ENCODE measurements at places on chromosomes 11 and 22.

GRCh38 chr11:19076744-19077589, 16.4 kb upstream of the MRGPRX2 start:
- no peak overlapping the region for H3K27ac ChIP-seq
- peaks cover 2% of the 10 kb centered on the region for H3K4me1 ChIP-seq
- no peak for DNase-seq
- no peaks in the 10 kb centered on the region for H3K27me3 ChIP-seq
- no peak overlapping the region for H3K4me3 ChIP-seq

- H3K27me3 ChIP-seq: no peaks in the 10 kb centered on the region
- no peak for DNase-seq
- peaks cover 6% of the 10 kb centered on the region for H3K36me3 ChIP-seq
- H3K4me1 ChIP-seq: peaks cover 5% of the 10 kb centered on the region
Measured at GRCh38 chr11:10878408-10879214, 20.8 kb upstream of the ZBED5 start.

DNA sequence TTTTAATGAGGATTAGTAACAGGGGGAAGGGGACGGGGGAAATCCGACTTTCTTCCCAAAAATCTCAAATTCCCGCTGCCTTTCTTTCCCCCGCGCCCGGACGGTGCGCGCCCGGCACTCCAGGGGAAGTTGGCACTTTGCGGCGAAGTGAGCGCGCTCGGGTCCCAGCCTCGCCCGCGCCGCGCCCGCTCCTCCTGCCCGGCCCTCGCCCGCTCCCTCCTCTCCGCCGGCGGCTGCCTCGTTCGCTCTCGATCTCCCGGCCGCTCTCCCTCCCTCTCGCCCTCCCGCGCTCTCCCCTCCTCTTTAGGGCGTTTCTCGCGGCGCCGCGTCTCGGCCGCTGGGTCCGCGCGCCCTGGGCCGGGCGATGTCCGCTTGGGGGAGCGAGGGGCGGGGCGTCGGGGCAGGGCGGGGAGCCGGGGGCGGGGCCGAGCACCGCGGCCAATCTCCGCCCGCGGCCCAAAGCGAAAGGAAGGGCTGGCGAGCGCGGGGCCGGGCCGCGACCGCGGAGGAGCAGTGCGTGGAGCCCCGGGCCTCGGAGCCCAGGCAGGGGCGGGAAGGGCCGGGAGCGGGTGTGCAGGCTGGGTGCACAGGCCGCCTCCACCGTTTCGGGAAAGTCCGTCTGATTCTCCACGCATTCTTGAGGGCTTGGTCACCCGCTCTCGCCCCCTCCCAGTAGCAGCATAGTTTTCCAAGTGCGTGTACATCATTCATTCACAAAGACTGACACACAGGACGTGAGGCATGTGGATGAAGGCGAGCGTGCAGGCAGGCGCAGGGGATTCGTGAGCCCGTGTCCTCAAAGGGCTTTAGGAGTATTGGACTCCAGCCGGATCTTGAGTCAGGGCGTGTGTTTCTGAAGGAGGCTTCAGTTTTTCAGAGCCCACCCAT, 65.1 kb downstream of the ETS1 start:
- H3K4me3 ChIP-seq: peak overlapping the region; percentile 98
- H3K4me1 ChIP-seq: peaks cover 75% of the 10 kb centered on the region
- peak; percentile 96 for DNase-seq

- H3K27ac ChIP-seq: no peak overlapping the region
- no peaks in the 10 kb centered on the region for H3K36me3 ChIP-seq
- H3K4me3 ChIP-seq: no peak overlapping the region
- H3K4me1 ChIP-seq: no peaks in the 10 kb centered on the region
- no peaks in the 10 kb centered on the region for H3K27me3 ChIP-seq
- no peak for DNase-seq
Measured at GRCh38 chr22:34429314-34429713, 509.0 kb upstream of the LARGE1 start.

GRCh38 chr22:49983148-49984042, 22.8 kb downstream of the PIM3 start:
- peaks cover 28% of the 10 kb centered on the region for H3K36me3 ChIP-seq
- no peak overlapping the region for H3K27ac ChIP-seq
- H3K4me1 ChIP-seq: peaks cover 7% of the 10 kb centered on the region
- no peak overlapping the region for H3K4me3 ChIP-seq
- H3K27me3 ChIP-seq: peaks cover 29% of the 10 kb centered on the region

DNA sequence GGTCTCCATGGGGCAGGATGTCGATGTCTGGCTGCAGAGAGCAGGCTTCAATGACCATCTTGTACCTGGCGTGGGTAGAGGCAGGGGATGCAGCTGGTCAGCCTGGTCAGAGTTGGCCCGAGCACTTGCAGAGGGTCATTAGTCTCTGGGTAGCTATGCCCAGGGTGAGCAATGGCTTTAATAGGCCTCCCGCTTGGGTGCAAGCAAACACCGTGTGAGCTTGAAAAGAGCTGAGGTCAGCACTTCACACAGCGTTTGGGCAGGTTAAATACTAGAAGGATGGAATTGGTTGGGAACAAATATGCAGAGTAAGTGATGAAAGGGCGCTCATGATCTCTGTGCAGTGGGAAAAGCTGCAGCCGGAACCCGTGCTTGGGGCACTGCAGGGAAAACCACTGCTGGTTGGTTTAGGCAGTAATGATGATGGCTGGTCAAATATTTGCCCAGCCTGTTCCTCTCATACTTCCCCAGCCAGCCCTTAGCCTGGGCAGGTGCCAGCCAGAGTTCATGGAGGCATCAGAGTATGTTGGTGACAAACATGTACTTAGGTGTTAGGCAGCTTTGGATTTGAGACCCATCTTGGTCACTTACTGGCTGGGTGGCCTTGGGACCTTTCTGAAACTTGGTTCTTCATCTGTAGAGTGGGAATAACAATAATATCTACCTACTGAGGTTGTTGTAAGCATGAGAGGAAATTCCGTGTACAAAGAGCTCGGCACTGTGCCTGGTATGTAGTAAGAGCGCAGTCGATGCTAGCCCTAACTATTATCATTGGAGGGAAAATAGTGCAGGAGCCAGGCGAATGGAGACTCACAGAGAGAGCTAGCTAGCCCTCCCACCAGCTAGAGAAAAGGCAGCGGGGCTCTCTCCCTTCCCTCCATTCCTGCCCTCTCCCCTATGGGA, 25.2 kb upstream of the KCNJ11 start:
- H3K4me3 ChIP-seq: no peak overlapping the region
- no peak for DNase-seq
- peaks cover 27% of the 10 kb centered on the region for H3K27me3 ChIP-seq
- H3K27ac ChIP-seq: no peak overlapping the region
- no peaks in the 10 kb centered on the region for H3K36me3 ChIP-seq
- no peaks in the 10 kb centered on the region for H3K4me1 ChIP-seq

GRCh38 chr11:84740050-84740449, 887.1 kb downstream of the DLG2 start:
- no peak for DNase-seq
- no peak overlapping the region for H3K27ac ChIP-seq
- H3K27me3 ChIP-seq: no peaks in the 10 kb centered on the region
- H3K4me1 ChIP-seq: no peaks in the 10 kb centered on the region
- no peaks in the 10 kb centered on the region for H3K36me3 ChIP-seq

- no peak overlapping the region for H3K27ac ChIP-seq
- no peak overlapping the region for H3K4me3 ChIP-seq
- no peaks in the 10 kb centered on the region for H3K27me3 ChIP-seq
- DNase-seq: no peak
- H3K4me1 ChIP-seq: no peaks in the 10 kb centered on the region
Measured at GRCh38 chr22:17250380-17251082, 31.3 kb upstream of the ADA2 start.

- no peak overlapping the region for H3K4me3 ChIP-seq
- no peaks in the 10 kb centered on the region for H3K27me3 ChIP-seq
- no peaks in the 10 kb centered on the region for H3K4me1 ChIP-seq
Measured at GRCh38 chr11:100294748-100295147, 392.3 kb upstream of the ARHGAP42 start.

GRCh38 chr11:96373826-96374225, 15.9 kb downstream of the CCDC82 start:
- no peaks in the 10 kb centered on the region for H3K27me3 ChIP-seq
- peaks cover 17% of the 10 kb centered on the region for H3K4me1 ChIP-seq
- H3K4me3 ChIP-seq: peak overlapping the region; percentile 19
- no peak overlapping the region for H3K27ac ChIP-seq

DNA sequence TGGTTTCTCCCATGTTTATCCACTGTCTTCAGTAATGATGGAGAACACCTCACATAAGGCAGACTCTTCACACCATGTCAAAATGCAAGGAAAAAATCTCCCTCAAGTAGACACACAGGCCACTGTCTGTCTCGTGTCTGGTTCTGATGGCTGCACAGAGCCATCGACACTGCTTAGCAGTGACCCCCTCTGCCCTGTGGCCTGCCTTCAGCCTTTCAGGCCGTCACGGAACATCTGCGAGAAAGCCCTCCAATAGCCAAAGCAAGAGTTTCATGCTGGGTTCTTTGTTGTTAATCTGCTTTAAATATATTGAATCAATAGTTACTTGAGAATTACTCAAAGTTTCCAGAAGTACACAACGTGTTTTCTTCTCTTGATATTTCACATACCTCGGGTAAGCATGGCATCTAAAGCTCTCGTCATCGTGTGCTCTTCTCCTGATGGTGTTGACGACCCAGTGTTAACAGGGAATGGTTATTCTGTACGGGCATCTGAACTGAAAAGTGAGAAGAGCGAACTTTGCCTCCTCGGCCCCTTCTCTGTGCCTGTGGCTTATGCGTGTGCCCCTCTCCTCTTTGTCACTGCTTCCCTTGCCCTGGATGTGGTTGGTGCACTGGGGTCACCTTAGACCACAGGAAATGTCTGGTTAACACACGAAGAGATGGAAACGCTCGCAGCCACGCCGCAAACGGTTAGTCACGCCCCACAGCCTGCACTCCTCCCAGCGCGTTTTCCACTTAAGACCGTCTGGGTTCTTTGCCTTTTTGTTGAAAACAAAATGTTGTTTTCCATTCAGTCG, 33.4 kb upstream of the CTTN start:
- peaks cover 11% of the 10 kb centered on the region for H3K27me3 ChIP-seq
- DNase-seq: peak; percentile 88
- peak overlapping the region; percentile 52 for H3K27ac ChIP-seq
- peak overlapping the region; percentile 78 for H3K4me3 ChIP-seq

DNA sequence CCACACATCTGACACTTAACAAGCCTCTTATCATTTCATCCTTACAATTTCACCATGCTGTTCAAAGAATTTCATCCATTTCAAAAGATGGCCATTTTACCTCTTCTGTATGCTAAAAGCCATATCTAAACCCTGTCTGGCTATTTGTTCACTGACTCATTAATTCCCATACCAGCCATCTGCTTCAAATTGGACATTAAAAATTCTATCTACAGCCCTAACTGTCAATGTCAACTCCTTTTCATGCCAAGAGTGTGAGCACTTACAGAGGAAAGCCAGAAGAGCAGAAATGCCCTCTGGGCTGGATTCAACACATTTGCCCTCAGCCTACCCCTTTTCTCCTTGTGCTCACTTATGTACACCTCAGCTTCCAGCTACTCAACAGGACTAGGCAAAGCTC, 59.2 kb downstream of the SYTL2 start:
- H3K27ac ChIP-seq: peak overlapping the region; percentile 97
- peak overlapping the region; percentile 83 for H3K4me3 ChIP-seq
- peaks cover 81% of the 10 kb centered on the region for H3K4me1 ChIP-seq

- no peaks in the 10 kb centered on the region for H3K36me3 ChIP-seq
- peaks cover 16% of the 10 kb centered on the region for H3K27me3 ChIP-seq
- no peak for DNase-seq
- no peak overlapping the region for H3K27ac ChIP-seq
Measured at GRCh38 chr22:19522881-19523239, 1.4 kb downstream of the CLDN5 start.

GRCh38 chr22:26781596-26781995, 124.2 kb downstream of the MIAT start:
- H3K4me1 ChIP-seq: peaks cover 9% of the 10 kb centered on the region
- peaks cover 10% of the 10 kb centered on the region for H3K36me3 ChIP-seq
- DNase-seq: no peak
- H3K27ac ChIP-seq: no peak overlapping the region
- H3K27me3 ChIP-seq: no peaks in the 10 kb centered on the region
- H3K4me3 ChIP-seq: no peak overlapping the region

DNA sequence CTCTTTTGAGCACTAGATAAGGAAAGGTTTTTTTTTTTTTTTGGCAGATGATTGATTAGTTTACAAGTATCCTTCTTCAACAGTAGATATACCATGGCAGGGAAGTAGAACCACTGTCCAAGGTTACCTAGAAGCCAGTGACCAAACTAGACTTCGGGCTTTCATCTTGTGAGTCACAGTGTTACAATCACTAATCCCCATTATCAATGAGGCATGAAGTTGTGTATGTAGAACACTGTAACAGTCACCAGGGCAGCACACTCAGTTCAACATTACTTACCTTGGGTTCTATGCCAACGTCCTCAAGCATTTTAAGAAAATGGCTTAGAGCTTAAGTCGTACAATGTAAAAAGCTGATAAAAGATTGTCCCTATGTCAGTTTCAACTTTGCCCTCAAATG, 430.9 kb downstream of the ETS1 start:
- no peak overlapping the region for H3K27ac ChIP-seq
- DNase-seq: no peak
- no peaks in the 10 kb centered on the region for H3K4me1 ChIP-seq
- no peaks in the 10 kb centered on the region for H3K36me3 ChIP-seq

DNA sequence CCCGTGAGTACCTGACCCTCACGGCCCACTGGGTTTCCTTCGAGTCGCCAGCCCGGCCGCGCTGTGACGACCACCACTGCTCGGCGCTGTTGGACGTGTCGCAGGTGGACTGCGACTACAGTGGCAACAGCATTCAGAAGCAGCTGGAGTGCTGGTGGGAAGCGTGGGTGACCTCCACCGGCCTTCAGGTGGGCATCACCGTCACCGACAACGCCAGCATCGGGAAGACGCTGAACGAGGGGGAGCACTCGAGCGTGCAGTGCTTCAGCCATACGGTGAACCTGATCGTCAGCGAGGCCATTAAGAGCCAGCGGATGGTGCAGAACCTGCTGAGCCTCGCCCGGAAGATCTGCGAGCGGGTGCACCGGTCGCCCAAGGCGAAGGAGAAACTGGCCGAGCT, 32.2 kb downstream of the ZBED4 start:
- peaks cover 26% of the 10 kb centered on the region for H3K4me1 ChIP-seq
- H3K27ac ChIP-seq: no peak overlapping the region
- DNase-seq: no peak
- no peak overlapping the region for H3K4me3 ChIP-seq
- H3K27me3 ChIP-seq: no peaks in the 10 kb centered on the region

GRCh38 chr11:47426062-47426956, at the start of gene PSMC3:
TSS of gene PSMC3 (minus strand) at chr11:47426439. CDS start at chr11:47426279, 160 bp downstream.
- H3K27ac ChIP-seq: peak within 1 kb of the TSS; percentile 99
- peaks cover 30% of the 10 kb centered on the region for H3K4me1 ChIP-seq
- peak within 1 kb of the TSS; percentile 92 for H3K4me3 ChIP-seq
- DNase-seq: peak; percentile 99
- H3K36me3 ChIP-seq: peaks cover 24% of the 10 kb centered on the region

Measured in natural killer cell treated with Interleukin-12 subunit alpha and Interleukin-12 subunit beta and Interleukin-15 and Interleukin-18, amount 100 ng/mL, for 72 hours (primary cell).